ENCODE measurements at places on chromosomes 13 and 19.

- no peak for DNase-seq
Observed at GRCh38 chr13:24313439-24313838, 4.1 kb downstream of the C1QTNF9 start.

DNA sequence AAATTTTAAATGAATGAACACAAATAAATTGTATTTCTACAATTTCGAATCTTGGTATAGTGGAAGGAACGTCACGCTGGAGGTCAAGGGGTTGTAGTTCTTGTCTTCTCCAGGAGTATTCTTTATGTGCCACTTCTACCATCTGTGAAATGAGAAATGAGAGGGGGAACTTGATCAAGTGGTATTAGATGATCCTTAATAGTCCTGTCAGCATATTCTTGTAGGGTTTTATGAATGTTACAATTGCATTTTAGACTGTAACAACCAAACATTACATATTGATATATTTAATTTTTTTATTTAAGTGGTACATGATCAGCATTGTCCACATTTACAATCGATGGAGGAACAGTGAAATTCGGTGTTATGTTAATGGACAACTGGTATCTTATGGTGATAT is 113.6 kb downstream of the NBEA start:
- DNase-seq: no peak

DNA sequence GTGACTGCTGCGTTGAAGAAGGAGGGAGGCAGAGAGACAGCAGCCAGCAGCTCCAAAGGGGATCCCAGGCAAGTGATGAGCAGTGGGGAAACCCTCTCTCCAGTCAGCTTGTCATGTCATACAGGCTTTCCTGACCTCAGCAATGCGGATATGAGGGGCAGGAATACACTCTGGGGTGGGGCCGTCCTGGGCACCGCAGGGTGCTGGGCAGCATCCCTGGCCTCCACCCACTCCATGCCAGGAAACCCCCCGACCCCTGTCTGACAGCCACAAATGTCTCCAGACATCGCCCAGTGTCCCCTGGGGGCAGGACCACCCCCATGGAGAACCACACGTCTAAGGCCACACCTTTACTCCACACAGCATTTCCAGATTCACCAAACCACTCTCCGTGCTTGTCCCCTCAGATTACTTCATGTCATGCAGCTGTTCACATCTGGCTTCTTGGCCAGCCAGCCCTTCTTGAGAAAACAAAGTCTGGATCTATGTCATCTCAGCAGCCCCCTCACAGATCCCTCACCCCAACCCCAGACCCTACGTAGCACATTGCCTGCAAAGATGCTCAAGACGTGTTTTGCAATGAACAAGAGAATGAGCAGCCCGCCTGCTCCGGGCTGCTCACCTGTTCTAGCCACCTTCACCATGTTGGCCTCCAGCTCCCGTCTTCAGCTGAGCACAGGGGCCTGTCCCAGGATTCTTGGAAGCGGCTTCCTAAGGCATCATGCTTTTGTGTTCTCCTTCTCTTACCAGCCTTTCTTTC is 46.5 kb downstream of the RFX2 start:
- DNase-seq: no peak

DNA sequence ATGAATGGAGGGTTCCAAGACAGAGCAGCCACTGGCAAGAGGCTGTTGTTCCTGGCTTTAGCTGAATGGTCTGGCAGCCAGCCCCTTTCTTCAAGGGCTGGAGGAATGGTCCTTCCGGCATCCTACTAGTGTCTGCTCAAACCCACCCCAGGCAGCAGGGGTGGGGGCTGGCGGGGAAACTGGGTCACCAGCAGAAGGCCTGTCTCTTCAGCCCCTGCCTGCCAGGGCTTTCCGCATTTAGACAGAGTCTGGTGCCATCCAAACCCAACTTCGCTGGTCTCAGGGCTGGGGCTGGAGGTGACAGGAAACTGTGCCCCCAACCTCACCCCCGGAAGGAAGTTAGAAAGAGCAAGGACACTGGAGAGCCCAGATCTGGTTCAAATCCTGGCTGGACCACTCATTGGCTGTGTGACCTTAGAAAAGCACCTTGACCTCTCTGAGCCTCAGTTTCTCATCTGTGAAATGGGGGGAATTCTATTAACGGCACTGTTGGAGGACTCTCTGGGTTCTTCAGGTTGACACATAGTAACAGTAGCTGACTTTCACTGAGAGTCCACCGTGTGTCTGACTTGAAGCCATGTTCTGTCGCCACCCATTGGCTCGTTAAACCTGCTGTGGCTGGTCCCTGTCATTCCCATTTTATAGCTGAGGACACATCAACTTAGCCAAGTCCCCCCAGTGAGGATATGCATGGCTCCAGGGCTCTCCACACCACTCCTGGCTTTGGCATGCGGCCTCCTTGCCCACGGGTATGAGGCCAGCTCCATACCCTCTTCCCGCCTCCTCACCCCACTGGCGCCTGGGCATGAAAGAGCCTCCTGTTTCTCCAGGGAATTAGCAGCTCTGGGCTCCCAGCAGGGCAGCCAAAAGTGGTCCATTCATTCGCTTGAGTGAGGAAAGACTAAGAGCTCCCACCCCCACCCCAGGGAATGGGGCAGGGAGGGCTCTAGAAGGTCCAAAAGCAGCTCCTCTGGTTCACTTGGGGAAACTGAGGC is 2.5 kb upstream of the NR2C2AP start:
- no peak for DNase-seq

DNA sequence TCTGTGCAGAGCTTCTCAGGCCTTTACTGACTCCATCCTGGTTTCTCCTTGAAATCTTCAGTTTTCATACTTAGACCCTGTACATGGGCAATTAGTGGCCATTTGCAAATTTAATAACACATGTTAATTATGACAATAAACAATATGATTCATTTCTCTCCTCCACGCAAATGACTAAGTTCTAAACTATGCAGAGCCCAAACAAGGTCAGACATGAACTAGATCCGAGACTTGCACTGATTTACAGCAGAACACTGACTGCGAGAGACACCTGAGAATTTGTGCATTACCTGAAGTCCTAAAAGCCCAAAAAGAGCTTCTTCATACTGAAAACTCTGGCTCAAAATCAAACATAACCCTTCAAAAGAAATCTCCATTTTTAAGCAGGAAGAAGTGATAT is 521.8 kb downstream of the MYO16 start:
- no peak for DNase-seq

GRCh38 chr19:4559569-4559968 is at the start of gene SEMA6B:
TSS of gene SEMA6B (minus strand) at chr19:4559684. CDS start at chr19:4558457, 1,227 bp downstream.
- no peak for DNase-seq

DNA sequence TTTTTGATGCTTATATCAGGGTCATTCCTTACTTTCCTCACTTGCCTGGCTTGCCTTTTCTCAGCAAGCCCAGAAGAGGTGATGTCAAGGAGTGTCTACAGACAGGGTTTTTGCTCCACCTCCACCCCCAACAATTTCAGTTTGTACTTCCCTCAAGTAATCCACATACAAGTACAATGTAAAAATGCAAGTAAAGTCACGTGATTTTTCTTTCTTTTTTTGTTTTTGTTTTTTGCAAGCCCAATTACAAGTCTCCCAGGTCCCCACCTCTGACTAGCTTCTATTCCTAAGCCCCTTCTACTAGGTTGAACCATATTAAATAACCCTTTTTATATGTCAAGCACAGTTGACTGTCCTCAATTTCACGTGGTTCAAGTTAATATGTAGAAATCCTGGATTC is 579.6 kb downstream of the DIAPH3 start:
- DNase-seq: no peak

GRCh38 chr13:37777676-37778075 is 91.9 kb downstream of the TRPC4 start:
- DNase-seq: no peak

DNA sequence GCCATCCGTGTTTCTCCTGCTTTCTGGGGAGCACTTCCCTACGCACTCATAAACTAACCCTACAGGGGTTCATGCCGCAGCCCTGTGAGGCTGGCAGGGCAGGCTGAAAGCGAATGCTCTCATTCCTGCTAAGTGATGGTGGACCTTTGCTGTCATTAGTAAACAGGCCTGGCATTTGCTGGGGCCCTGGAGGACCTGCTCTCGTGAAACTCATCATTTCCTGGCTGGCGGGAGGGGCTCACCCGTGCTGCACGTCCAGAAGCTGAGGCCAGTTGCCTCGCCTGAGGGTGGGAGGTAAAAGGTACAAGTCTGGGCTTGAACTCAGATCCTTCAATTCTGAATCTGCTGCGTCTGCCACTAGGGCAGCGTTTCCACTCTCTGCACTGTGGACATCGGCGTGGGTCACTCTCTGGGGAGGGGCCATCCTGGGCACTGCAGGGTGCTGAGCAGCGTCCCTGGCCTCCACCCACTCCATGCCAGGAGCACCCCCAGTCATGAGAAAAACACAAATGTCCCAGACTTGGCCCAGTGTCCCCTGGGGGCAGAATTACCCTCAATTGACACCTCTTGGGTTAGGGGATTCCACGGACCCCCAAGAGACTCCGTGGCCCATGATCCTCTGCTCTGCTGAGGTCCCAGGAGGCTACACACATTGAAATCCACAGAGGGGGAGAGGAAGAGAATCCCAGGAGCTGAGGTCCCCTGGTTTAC is 7.0 kb downstream of the MOB3A start:
- DNase-seq: no peak

- DNase-seq: no peak
Observed at GRCh38 chr19:51023946-51024345, 2.5 kb downstream of the KLK11 start.

DNA sequence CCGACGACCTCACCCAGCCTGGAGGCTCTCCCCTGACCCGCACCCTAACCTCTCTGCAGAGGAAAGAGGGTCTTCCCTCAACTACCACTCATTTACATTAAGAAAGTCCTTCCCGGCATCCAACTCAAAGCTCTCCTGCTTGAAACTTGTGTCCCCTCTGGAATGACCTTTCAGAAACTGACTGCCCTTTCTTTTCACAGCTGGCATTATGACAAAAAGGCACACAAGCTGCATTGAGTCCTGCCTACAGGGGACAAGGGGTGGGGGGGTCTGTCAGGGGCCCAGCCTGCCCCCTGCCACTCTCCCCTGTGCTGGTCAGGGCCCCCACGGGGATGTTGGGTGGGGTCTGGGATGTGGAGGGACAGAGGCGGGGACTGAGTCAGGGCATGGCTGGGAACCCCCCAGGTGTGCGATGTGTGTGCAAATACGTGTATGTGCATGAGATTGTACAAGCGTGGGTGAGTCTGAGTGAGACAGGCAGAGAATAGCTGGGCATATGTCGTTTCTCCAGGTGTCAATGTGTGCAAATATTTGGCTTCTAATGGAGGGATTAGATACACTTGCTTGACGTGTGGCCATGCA is 2.0 kb downstream of the COL5A3 start:
- DNase-seq: no peak

GRCh38 chr19:37243206-37243632 is 25.2 kb downstream of the ZNF383 start:
- no peak for DNase-seq

DNA sequence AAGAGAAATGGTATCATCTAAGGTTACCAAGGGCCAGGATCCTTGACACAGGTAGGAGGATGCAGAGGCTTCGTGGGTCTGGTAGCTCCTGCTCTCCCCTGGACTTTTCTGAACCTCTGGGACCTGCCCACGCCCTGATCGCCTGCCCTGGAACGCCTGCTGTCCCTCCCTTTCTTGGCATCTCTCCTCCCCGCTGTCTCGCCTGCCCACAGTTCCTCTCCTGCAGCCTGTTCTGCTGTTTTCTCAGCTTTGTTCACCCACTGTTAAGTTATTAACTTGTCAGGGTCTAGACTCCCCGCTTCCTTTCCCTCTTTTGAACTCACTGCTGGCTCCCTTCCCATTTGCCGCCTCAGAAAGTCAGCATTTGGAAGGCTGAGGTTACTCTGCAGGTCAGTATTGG is 19.8 kb downstream of the SERP2 start:
- DNase-seq: no peak

GRCh38 chr13:27534108-27534980 is 84.0 kb upstream of the MTIF3 start:
- no peak for DNase-seq

GRCh38 chr13:97359181-97360057 is 74.5 kb upstream of the RAP2A start:
- DNase-seq: no peak

- no peak for DNase-seq
Observed at GRCh38 chr19:27906081-27906480, 1306.9 kb downstream of the UQCRFS1 start.

- DNase-seq: no peak
Observed at GRCh38 chr13:27425158-27425917, 919 bp downstream of the GTF3A start.

- DNase-seq: no peak
Observed at GRCh38 chr13:20118268-20119140, 42.3 kb downstream of the GJA3 start.

GRCh38 chr13:18996627-18997051 is 185.0 kb downstream of the TUBA3C start:
- DNase-seq: no peak

- peak; percentile 94 for DNase-seq
Observed at GRCh38 chr13:49641801-49642291, 13.5 kb downstream of the ARL11 start.
